Naive thymus-derived CD4-positive, alpha-beta T cell (primary cell): ENCODE measurements at places on chromosomes 4 and X. TPM values are rescaled to one million over a fixed set of nuclear protein-coding genes. Genes with fewer than 3 reads are reported as not detected.

DNA sequence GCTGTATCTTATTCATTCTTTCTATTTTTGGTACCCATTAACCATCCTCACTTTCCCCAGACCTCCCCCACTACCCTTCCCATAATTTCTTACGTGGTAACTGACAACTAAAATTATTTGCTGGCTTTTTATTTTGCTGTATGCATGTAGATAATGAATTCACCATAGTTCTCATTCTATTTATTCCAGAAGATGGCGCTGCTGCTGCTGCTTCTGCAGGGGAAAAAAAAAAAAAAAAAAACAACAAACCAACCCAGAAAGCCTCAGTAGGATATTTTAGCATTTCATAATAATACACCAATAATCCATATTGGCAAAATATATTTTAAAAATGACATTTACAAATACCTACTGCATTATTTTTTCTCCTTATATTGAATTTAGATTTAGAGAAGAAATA is 416.6 kb upstream of the MAGEB18 start:
- no peak for DNase-seq

LNX1 gene
- total RNA-seq: not detected in 2 replicates

GRCh38 chrX:17374619-17375366 is at the start of gene NHS:
TSS of gene NHS (plus strand) at chrX:17375200. CDS start at chrX:17375758, 558 bp downstream.
- DNase-seq: no peak

RPL36A gene
- 113 TPM for total RNA-seq

HSFX2 gene
- not detected for total RNA-seq

ZDHHC15 gene
- total RNA-seq: 0.20 TPM

DNA sequence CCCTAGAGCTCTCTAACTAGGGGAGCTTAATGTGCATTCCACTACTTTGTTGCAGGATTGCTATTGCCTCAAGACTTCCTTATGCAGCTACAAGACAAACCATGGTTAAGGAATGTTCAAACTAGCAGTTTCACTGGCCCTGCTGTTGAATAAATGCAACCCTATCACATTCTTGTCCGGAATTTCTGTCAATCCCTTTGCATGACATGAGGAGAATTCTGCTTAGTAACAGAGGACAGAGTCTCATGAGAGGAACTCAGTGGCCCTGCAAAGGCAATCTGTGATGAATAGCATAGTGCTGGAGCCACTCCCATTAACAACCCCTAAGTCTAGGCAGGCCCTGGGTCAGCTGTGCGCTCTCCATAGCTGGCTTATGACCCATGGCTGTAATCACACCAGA is 30.7 kb upstream of the SGMS2 start:
- DNase-seq: no peak
